ENCODE measurements at places on chromosomes 16 and 17. TPM values are rescaled to one million over a fixed set of nuclear protein-coding genes. Genes with fewer than 3 reads are reported as not detected.

- DNase-seq: no peak
Measured at GRCh38 chr17:66690166-66690565, 144.8 kb upstream of the CACNG5 start.

DNA sequence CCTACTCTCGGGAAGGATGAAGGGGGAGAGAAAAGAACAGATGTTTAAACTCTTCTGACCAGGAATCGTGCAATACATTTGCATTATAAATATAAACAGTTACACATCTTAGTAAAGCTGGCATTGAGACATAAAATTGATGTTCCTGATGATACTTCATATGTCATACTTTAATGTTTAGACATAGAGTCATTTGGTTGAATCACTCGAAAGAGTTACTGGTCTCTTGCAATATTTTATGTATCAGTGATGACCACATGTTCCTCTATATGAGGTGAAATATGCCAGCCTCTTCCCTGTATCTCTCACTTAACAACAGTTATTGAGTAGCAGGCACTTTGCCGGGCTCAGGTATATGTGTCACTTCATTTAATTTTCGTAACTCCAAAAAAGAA is 49.7 kb upstream of the PMFBP1 start:
- no peak for DNase-seq

The NXN gene
- 13.9 TPM for total RNA-seq

The THUMPD1 gene
- 73.2 TPM for total RNA-seq

DNA sequence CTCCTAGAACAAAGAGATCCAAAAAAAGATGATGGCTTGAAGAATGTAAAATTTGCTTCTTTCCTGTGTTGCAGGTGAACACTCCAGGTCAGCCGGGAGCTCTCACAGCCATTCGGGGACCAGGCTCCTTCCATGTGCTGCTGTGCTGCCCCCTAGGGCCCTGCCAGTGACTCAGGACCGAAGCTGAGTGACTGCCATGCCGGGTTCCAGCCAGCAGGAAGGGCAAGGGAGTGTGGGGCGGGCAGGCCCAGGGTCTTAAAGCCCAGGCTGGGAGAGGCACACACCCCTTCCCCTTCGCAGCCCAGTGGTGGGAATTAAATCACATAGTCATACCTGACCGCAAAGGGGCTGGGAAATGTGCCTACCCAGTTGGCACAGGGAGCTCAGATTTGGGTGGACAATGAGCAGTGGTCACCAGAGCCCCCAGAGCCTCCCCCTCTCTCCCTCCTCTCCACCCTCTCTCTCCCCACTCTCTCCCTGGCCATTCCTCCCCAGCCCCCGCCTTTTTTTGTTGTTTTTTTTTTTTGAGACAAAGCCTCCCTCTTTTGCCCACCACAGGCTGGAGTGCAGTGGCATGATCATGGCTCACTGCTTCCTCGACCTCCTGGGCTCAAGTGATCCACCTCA is 11.5 kb downstream of the EPOP start:
- DNase-seq: no peak

- no peak for DNase-seq
Measured at GRCh38 chr16:84448444-84448843, 56.0 kb downstream of the MEAK7 start.

DNA sequence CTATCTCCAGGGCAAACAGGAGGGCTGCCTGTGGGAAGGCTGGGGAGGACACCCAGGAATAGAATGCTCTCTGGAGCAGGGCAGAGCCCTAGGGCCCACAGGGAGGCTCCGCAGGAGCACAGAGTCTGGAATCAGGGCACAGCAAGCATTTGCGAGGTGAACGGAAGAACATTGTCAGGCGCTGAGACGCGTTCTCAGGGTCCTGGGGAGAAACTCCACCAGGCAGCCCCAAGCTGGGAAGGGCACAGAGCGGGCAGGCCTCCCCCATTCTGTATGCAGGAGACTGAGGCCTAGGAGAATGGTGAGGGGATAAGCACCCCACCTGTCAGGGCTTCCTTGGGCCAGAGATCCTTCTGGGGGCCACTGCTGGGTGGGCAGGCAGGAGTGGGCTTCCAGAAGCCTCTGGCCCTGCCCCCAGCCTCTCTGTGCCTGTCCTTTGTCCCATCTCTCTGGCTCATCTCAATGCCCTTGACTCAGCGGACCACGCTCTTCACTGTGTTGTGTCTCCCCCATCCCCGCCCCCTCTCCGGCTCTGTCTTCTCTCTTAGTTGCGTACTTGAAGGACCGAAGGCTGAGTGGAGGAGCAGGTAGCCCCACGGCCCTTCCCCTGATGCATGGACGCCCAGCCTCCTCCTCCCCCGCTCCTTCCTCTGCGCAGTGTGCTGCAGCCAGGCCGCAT is 5.1 kb upstream of the SETD6 start:
- DNase-seq: no peak

DNA sequence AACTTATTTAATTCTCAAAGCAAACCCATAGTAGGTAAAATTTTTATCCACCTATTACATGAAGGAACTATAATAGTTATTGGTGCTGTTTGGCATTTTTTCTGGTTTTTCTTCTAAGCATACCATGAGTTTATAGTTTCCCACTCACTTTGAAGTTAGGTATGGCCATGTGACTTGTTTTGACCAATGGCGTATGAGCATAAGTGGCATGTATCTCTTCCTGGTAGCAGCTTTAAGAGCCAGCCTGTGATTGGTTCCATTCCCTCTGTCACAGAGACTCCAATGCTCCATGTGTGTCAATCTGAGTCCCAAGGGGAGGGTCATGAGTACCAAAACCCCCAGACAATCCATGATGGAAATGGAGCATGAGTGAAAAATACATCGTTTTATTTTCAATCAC is 282.9 kb upstream of the N4BP1 start:
- no peak for DNase-seq

GRCh38 chr16:24015923-24016322 is 180.1 kb downstream of the PRKCB start:
- no peak for DNase-seq

- no peak for DNase-seq
Measured at GRCh38 chr17:83179374-83179773, 100.0 kb downstream of the METRNL start.

DNA sequence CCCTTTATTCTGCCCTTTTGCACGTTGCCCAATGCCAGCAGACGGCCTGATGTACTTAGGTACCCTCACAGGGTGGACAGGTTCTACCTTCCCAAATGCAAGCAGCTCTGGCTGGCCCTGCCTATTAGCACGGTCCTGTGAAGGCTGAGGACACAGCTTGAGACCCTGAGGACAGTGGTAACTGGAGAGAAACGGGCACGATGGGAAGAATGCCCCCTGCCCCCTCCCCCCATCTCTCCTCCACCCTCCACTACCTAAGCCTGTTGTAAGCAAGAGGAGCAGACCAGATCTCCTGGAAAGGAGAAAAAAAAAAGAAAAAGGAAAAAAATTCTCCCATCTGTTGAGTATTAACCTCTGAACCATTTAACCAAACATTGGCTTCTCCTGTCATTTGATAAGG is 34.1 kb downstream of the MEOX1 start:
- no peak for DNase-seq

DNA sequence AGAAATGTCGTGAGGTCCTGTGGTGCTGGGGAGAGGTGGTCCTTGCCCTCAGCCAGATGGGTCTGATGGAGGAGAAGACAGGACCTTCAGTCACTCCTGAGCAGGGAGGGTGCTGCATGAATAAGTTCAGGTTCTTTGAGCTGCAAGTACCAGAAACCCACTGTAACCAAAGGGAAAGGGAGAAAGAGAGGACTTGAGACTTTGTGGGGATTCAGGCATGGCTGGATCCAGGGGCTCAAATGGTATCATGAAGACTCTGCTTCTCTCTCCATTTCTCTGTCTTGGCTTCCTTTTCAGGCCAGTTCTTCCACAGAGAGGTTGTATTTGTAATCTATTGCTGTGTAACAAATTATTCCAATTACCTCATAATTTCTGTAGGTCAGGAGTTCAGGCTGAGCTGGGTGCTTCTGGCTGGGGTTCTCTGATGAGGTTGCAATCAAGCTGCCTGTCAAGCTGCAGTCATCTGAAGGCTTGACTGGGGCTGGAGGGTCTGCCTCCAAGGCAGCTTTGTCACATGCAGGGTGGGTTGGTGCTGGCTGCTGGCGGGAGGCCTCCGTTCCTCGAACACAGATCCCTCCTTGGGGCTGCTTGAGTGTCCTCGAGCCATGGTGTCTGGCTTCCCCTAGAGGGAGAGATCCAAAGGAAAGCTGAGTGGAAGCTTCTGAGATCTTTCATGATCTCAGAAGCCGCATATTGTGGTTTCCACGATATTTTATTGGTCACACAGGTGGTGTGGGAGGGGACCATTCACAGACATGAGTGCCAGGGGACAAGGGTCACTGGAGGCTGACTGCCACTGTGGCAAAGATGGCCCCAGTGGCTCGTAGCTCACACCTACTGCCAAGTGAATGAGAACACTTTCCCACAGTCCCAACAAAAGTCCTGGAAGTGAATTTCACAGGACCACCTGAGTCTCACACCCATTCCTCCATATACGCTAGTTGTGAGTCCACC is 5.9 kb upstream of the ADCY7 start:
- peak; percentile 0 for DNase-seq

DNA sequence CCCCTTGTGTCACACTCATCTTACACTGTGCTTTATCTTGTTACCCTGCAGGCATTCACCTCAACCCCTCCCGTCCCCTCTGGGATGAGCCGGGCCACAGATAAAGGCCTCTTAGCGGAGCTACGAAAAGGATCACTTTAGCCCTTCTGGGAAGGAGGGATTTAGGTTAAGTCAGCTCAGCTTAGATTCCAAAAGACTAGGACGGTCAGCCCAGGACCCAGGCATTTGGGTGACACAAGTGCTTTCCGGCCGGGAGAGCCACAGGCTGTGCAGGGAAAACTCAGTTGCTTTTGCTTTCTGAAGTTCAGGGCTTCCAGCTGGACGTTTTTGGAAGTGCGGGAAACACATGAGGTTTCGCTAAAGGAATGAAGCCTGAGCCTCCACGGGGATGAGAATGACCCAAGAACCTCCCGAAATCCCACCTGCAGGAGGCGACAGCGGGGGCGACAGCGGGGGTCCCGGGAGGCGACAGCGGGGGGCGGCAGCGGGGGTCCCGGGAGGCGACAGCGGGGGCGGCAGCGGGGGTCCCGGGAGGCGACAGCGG is 11.6 kb upstream of the METRNL start:
- no peak for DNase-seq

GRCh38 chr17:27756467-27757371 is 43.6 kb downstream of the NOS2 start:
- DNase-seq: no peak

GRCh38 chr17:16437083-16437482 is 21.7 kb downstream of the TRPV2 start:
- DNase-seq: no peak

The KIFC3 gene
- total RNA-seq: 123 TPM

DNA sequence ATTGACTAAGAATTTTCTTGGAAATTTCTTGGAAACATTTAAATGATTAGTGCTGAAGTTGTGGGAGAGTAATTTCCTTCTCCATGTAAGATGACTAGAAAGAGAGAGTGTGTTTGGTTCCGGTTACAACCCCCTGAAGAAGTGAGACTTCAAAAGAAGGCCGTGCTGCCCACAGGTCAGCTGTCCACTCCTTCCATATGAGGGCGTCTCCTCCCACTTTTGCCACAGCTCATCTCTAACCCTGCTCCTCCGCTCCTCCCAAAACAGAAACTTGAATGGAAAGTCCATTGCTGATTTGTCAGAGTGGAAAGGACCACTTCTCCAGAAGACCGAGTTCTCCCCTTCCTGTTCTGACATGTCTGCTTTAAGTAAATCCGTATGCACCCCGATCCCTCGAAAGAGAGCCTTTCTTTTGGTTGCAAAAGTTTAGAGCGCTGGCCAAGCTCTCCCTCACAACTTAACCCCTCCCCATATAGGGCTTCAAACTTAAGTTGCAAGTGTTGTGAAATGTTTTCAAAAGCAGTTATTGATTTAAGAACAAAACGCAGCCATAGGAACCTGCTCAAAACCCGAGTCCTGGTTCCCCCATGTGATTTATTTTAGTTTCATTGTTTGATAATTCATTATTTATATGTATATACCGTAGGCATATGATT is 129.5 kb downstream of the SOCS1 start:
- DNase-seq: no peak

- no peak for DNase-seq
Measured at GRCh38 chr16:68764862-68765261, 27.8 kb downstream of the CDH1 start.

GRCh38 chr16:31507929-31508705 is at the start of gene RUSF1:
TSS of gene RUSF1 (minus strand) at chr16:31508391. CDS start at chr16:31508373, 18 bp downstream.
- DNase-seq: peak; percentile 62

The CHD9NB gene
- total RNA-seq: 2.3 TPM

The TP53TG3B gene
- total RNA-seq: not detected

DNA sequence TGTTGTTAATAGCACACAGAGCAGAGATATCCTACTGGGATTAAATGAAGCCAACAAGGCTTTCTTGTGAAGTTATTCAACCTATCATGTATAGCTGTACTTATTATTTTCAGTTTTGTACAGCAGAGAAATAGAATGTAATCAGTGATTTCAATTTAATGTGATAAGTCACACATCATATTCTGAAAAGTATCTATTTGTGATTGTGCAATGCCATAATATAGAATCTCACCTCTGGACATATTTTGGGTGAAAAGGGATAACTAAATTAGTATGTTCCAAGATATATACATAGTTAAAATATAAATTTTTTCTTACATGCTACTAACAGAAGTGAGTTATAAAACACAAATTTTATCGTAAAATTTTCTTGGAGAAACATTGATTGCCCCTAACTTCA is 544.3 kb upstream of the KIF2B start:
- DNase-seq: no peak

DNA sequence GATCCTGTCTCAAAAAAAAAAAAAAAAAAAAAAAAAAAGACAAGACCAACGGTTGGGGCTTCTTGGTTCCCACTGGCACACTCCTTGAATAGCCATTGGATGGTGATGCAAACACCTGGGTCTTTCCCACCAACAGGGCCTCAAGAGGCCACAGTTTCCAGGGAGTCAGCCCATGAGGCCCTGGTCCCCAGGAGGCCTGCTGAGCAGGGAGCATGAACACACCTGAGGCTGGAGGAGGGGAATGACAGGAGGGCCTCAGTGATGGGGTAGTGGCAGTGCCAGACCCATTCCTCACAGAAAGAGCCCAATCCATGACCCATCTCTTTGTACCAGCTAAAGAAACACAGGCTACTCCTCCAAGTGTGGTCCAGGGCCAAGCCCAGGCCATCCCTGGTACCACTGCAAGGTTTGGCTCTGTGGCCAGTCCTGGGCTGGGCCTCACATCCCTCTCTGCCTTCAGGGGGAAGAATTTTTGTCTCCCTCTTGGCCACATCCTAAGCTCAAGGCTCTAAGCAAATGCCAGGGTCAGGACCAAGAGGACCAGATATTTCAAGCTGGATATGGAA is 13.9 kb downstream of the ARL2BP start:
- no peak for DNase-seq

DNA sequence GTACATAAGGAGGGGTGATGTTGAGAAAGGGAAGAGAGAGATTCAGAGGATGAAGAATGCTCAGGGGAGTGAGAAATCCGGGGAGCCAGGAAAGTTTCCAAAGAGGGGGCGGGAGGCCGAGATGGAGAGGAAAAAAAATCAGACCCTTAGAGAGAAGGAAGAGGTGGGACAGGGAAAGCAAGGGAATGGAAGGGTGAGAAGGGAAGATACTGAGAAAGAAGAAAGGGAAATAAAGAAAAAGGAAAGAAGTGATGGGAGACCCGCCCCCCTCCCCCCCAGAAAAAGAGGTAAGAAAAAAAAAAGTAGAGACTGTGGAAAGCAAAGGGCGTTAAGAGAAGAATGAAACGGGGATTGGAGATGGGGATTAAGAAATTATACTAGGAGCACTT is 507 bp downstream of the DYNLRB2 start:
- no peak for DNase-seq
